WTC11 (cell line): ENCODE measurements at places on chromosomes 5 and 9.

DNA sequence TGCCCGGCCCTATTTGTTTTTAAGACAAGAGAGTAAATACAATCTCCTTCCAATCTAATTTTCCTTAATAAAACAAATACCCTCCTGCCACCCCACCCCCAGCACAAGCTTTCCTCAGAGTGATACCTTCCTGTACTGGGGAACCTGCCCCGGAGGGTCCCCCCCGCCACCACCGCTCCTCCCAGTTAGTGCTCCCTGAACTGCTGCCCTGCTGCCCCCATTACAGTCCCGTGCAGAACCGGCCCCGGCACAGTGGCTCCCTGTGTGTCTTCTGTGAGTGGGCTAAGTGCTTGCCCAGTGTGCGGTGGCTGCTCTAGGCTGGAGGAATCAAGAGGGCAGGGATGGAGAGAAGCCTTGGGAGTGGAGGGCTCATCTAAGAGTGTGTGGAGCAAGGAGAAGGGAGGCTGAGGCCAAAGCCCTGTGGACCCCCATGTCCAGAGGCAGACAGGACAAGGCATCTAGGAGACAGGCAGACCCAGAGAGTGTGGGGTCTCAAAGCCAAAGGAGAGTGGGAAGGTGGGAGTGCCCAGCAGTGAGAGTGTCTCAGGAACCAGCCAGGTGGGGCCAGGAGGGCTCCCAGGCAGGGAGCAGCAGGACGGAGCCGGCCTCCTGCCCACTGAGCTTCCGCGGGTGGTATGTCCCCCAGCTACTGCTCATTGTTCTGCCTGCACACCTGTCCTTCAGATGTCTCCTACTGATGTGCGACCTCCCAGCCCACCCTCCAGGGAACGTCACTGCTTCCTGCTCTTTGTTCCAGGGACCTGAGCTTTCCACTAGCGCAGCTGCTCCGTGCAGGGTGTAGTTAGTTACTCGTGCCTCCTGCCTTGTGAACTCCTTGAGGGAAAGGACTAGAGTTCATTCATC, 129.0 kb downstream of the DAB2IP start:
- no peak for DNase-seq

DNA sequence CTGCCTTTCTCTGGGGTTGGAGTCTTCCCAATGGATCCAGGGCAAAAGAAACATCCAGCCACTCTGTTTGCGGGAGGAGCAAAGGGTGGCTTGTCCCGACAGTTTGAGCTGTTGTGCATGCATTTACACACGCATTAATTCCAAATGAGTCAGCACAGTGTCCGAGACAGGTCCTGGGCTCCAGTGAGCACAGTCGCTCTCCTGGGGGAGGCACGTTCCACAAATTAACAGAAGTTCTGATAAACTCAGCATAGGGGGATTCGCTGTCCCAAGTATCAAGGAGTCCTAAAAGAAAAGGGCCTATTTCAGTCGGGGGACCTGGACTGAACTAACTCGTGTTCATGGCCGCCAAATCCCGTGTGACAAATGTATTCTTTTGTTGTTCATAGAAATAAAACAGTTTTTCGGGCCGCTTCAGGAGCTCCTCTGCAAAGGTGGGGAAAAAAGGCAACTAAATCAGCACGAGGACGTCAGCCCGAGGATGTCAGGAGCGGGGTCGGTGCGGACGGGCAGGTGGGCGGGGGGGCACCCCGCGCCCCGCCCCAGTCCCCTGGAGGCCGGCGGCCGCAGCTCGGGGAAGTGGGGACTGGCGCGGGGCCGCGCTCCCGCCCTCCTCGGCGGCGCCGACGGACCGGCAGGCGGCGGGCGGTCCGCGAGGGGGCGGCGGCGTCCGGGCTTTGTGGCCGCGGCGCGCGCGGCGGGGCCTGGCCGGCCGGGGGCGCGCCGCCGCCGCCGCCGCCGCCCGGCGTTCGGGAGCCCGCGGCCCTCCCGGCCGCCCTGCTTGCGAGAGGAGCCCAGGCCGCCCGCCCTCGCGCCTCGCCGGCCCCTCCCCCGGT, at the start of gene MSANTD3:
Gene MSANTD3 (plus strand): TSS at position 614 of the 836 bp plus-strand sequence. CDS start 14,796 bp downstream, outside the sequence.
- DNase-seq: peak; percentile 66

- DNase-seq: no peak
These were observed 135.9 kb downstream of the ZSWIM6 start for GRCh38 chr5:61467766-61468482.

DNA sequence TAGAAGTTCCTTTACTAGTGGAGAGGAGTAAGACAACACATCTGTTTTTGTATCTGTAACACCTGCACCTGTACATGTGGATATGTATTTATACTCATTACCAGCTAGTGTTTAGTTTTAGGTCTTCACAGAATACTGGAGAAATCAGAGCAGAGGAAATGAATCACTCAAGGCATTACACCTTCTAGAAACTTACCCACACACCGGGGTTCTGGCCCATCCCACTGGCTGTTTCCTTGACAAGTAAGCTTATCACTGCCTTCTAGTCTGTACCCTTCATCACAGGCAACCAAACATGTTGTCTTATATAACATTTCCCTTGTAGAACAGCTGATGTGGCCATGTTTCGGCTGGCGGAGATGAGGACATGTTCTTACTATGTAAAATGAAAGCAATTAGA, 76.7 kb downstream of the SVEP1 start:
- DNase-seq: no peak

GRCh38 chr5:174418809-174419539, 305.4 kb upstream of the MSX2 start:
- peak; percentile 52 for DNase-seq

- no peak for DNase-seq
These were observed 26.2 kb upstream of the LVRN start for GRCh38 chr5:115936031-115936430.

- no peak for DNase-seq
These were observed 29.2 kb downstream of the PCDHGC5 start for GRCh38 chr5:141517880-141518617.

DNA sequence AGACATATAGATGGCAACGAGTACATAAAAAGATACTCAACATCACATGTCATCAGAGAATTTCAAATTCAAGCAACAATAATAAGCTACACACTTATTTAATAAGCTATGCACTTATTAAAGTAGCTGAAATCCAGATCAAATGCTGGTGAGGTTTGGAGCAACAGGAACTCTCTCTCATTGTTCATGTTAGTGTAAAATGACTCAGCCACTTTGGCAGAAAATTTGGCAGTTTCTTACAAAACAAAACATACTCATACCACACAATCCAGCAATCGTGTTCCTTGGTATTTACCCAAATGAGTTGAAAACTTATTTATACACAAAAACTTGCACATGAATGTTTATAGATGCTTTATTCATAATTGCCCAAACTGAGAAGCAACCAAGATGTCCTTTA, 131.5 kb upstream of the NFIL3 start:
- DNase-seq: no peak

DNA sequence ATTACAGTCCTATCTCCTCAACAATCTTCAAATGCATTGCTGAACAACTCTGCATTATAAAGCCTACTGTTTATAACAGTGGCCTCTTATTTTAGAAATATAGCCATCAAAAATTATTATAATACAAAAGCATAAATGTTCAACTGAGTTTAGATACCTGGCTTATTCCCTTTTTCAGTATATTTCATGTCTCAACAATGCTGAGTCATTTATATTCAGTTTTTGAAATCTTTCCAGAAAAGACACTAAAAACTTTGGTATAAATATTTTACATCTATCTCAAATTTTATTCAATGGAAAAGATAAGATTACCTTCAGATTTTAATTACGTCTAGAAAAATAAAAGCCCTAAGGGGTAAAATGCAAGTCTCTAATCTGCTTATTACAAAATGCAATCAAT, 37.9 kb downstream of the LURAP1L start:
- DNase-seq: no peak

- DNase-seq: peak; percentile 7
These were observed 79.8 kb downstream of the LMX1B start for GRCh38 chr9:126693428-126693944.

DNA sequence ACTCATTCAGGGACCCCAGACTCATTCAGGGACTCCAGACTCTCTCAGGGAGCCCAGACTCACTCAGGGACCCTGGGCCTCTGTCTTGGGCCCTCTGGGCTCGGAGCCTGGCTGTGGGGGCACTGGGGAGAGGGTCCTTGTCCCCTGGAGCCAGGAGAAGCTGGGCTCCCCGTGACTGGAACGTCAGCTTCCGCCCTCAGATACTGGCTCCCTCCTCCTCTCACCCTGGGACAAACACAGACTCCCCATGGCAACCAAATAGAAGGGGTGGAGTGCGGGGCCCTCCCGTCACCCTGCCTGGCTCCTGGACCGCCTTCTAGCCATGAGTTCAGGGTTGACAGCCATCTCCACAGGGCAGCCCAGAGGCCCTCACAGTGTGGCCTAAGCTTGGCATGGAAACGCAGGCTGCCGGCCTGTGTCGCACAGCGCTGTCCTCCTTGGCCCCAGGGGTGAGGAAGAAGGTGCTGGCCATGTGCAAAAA, 27.6 kb downstream of the ZDHHC11B start:
- no peak for DNase-seq

GRCh38 chr5:73373814-73374510, 74.6 kb downstream of the FOXD1 start:
- DNase-seq: no peak

DNA sequence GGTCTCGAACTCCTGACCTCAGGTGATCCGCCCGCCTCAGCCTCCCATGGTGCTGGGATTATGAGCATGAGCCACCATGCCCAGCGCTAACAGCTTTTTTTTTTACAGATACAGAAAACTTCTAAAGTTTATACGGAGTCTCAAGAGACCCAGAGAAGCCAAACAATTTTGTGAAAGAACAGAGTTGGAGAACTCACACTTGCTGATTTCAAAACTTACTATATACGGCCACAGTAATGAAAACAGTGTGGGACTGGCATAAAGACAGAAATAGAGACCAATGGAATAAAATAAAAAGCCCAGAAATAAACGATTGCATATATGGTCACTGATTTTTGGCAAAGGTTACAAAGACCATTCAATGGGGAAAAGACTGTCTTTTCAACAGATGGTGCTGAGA, 85.6 kb upstream of the CACNA1B start:
- DNase-seq: no peak

DNA sequence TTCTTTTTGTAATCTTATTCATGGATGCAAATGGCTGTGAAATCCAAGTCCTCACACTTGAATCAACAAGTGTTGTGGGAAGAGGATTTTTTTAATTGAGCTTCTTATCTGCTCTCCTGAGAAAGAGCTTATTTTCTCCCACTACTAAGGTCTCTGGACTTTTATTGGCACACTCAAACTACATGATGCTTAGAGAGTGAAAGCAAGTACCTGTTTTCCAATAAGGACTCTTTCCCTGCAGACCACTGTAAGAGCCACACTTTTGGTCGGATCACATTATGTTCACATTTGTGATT, 546.4 kb upstream of the ARRDC3 start:
- no peak for DNase-seq

- no peak for DNase-seq
These were observed 29.3 kb downstream of the ASS1 start for GRCh38 chr9:130474106-130474505.

DNA sequence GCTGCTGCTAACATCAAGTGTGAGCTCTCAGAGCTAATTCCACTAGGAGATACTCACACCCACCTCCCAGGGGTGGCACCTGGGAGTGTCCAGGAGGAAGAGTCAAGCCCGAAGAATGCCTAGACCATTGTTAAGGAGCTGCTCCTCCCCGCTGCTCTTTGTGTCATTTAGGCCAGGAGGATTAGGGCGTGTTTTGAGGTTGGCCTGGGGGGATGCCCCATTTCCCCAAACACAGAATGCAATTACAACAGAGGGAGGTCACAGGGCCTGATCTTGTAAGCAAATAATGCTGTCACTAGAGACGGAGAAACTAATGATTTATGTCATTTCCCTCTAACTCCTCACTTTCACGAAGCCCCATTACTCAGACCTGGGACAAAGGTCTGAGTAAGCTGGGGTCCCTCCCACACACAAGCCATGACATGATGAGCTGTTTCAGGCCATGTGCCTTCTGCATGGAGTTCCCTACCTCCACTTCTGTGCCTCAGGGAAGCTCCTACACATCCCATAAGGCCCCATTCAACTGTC, 312.5 kb downstream of the ACTL7B start:
- no peak for DNase-seq

DNA sequence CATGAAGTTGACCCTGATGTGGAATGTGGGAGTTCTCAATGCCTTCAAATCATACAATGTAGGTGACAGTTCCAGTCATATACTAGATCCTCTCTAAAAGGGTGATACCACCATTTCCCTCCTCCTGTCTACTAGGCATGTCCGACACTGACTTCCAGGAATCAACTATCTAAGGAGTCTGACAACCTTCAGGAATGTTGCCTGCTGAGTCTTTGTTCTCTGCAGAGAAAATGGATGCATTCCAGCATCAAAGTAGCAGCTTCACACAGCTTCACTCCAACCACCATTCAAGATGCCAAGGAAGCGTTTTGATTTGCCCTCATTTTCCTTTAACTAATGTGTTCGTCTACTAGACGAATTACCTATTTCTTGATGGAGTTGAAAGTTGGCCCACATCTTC, 530.2 kb downstream of the EBF1 start:
- DNase-seq: peak; percentile 15

DNA sequence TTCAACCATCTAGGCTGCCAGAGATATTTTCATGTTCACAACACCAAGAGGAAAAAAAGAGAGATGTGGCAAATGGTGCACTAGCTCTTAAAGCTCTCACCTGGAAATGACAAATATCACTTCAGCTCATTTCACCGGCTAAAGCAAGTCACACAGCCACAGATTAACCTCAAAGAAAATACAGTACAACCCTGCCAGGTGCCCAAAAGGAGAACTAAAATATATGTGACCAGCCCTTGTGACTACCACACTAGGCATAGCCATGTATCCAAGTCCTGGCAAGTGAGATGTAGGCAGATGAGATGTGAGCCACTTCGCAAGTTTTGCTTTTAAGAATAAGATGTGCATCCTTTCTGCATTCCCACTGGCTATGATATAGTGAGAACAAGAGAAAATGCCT, 41.4 kb downstream of the AGTPBP1 start:
- DNase-seq: no peak

DNA sequence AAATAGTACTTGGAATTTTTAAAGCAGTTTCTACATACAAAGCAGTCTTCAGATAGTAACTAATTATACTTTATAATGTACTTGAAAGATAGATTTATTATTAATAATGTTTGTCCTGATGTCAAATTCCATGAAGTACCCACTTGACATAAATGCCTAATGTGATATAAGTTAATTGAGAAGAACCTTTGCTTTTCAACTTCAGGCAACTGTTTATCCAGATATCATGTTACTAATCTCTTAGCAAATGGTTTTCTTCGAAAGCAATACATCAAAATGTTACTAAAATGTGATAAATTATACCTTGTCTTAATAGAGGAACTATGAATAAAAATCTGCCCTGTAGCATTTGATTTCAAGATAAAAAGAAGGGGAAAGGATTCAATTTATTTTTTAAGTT, 146.8 kb upstream of the FBXL17 start:
- no peak for DNase-seq

- no peak for DNase-seq
These were observed 25.7 kb downstream of the CCDC187 start for GRCh38 chr9:136278221-136278620.

GRCh38 chr5:1104327-1105006, 7.4 kb downstream of the SLC12A7 start:
- DNase-seq: no peak
